T-helper 17 cell (primary cell): ENCODE measurements at places on chromosomes 3 and 15.
A peak's percentile ranks its signal among the peaks of the same experiment; 100 is the strongest.

DNA sequence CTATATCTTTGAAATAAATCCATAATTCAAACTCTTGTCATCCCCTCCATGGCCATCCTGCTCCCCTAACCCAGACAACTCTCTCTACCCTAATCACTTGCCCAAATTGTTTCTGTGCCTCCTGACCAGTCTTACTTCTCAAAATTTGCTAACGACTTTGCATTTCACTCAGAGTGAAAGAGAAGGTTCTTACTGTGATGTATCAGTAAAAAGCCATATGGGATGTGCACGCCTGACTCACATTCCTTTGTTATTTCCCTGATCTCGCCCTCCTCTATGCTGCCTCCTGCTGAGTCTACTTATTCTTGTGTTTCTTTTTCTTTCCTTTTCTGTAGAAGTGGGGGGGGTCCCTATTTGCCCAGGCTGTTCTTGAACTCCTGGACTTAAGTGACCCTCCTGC, 487.2 kb upstream of the FRG2C start:
- DNase-seq: no peak
- no peak overlapping the region for H3K4me3 ChIP-seq
- H3K27me3 ChIP-seq: peaks cover 6% of the 10 kb centered on the region
- no peaks in the 10 kb centered on the region for H3K36me3 ChIP-seq
- H3K4me1 ChIP-seq: no peaks in the 10 kb centered on the region

DNA sequence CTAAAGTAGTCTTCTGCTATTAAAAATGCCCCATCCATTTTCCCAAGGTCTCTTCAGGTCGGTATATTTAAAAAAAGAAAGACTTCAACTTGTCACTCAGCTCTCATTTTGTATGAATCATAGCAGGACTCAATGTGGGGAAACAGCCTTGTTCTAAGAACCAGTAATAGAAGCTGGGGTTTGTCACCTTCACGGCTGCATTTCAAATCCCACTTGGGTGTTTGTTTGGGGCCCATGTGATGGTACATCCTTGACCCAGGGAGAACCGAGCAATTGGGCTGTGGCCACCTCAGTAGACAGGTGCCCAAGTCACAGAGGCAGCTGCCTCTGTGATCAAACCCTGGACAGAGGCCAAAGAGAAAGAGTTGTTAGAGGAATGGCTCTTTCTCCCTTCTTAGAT, 70.3 kb upstream of the ARL8B start:
- no peak for DNase-seq
- H3K27ac ChIP-seq: no peak overlapping the region
- no peak overlapping the region for H3K4me3 ChIP-seq
- peaks cover 10% of the 10 kb centered on the region for H3K4me1 ChIP-seq
- H3K27me3 ChIP-seq: no peaks in the 10 kb centered on the region

DNA sequence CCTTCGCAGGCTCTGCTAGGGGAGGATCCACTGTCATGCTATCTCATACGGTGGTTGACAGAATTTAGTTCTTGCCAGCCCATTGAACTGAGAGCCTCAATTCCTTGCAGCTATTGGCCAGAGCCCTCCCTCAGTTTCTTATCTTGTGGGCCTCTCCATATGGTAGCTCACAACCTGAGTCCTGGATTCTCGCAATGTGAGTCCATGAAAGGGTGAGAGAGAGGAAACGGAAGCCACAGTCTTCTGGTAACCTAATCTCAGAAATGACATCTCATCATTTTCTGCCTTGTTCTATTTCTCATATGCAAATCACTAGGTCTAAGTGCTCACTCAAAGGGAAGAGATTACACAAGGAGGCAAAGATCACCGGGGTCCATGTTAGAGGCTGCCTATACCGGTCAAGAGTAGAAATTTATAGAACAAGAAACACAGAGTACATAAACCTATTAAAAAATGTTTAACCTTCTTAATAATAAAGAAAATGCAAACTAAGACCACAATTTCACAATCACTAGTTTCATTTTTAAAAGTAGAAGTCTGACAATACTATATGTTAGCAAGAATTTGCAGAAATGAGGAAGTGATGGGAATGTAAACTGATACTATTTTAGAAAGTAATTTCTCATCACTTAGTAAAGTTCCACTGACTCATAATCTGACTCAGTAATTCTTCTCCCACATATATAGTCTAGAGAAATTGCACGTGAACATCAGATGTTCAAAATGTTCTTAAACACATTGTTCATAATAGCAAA, 378.4 kb upstream of the AGTR1 start:
- no peaks in the 10 kb centered on the region for H3K36me3 ChIP-seq
- H3K27me3 ChIP-seq: no peaks in the 10 kb centered on the region
- H3K27ac ChIP-seq: no peak overlapping the region
- H3K4me3 ChIP-seq: peak overlapping the region; percentile 70
- no peaks in the 10 kb centered on the region for H3K4me1 ChIP-seq
- no peak for DNase-seq

DNA sequence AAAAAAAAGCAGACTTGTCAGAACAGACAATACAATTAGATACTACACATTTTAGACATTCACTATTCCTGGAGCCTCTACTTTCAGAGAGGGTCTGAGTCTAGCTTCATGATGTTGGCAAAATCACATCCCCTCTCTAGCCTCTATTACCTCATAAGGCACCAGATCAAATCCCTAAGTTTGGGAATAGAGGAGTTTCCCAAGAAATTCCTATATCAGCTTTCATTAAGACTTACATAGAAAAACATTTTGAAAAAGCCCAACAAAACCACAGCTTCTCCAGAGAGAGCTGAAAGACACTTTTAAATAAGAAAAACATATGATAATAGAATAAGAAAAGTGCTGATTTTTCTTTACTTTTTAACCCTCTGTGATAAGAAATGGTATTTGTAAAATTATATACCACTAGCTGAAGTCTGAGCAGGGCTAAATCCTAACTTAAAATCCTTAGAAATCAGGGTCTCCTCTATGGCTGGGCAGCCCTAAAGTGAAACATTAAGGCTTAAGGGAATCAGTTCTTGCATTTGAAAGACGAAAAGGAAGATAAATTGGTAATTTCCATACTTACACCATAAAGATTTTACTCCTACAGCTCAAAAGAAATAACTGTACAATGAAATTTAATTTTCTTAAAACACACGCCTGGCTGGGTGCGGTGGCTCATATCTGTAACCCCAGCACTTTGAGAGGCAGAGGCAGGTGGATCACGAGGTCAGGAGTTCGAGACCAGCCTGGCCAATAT, 4.3 kb downstream of the TBC1D2B start:
- peaks cover 63% of the 10 kb centered on the region for H3K4me1 ChIP-seq
- H3K27ac ChIP-seq: no peak overlapping the region
- peak overlapping the region; percentile 81 for H3K4me3 ChIP-seq

DNA sequence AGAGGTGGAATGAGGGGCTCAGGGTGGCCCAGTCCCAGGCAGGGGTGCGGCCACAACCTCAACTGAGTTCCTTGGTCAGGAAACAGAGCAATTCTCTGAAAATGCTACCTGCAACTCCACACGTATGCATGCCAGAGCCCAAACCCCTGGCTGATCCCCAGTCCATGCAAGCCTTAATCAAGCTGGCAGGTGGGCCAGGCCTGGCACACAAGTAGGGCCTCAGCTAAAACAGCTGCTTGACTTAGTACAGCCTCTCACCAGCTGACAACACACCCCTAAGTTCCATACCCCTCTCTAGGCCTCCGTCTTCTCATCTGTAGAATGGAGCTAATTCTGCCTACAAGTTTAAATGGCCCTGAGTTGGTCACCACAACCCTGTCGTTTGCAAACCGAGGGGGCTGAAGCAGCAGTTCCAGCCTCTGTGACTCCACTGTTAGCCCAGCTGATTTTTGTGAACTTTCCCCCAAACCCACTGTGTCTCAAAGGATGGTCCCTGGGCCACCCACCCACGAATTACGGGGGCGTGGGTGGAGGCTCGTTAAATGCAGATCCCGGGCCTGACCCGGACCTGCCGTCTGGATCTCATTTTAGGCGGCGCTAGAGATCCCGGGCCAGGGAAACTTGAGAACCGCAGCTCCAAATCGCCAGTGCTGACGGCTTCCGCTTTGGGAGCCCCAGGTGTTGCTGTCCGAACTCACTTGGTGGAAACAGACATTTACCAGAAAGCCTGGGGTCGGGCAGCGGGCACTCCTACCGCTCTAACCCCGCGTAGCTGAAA, 927 bp downstream of the CHDH start:
- H3K4me3 ChIP-seq: peak overlapping the region; percentile 70
- no peak for DNase-seq
- H3K27me3 ChIP-seq: peaks cover 59% of the 10 kb centered on the region
- no peak overlapping the region for H3K27ac ChIP-seq
- H3K36me3 ChIP-seq: peaks cover 5% of the 10 kb centered on the region

DNA sequence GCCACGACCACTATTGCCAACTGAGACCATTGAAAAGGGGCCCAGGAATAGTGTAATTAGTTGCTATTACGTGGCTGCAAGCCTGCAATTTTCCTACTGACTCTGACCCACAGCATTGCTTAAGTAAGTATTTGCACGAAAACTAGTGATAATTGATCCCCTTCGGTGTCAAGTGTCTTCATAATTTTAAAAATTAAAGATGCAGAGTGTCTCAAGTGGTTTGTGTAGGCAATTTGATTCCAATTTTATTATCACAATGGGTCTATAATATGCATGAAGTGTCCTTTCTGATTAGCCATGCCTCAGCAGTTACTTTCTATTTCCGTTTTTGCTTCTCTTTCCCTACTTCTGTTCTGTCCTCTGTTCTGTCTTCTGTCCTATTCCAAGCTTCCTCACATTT, 259.2 kb downstream of the C3orf38 start:
- no peaks in the 10 kb centered on the region for H3K27me3 ChIP-seq
- peak overlapping the region; percentile 12 for H3K27ac ChIP-seq
- no peak for DNase-seq
- no peaks in the 10 kb centered on the region for H3K36me3 ChIP-seq
- peaks cover 10% of the 10 kb centered on the region for H3K4me1 ChIP-seq

DNA sequence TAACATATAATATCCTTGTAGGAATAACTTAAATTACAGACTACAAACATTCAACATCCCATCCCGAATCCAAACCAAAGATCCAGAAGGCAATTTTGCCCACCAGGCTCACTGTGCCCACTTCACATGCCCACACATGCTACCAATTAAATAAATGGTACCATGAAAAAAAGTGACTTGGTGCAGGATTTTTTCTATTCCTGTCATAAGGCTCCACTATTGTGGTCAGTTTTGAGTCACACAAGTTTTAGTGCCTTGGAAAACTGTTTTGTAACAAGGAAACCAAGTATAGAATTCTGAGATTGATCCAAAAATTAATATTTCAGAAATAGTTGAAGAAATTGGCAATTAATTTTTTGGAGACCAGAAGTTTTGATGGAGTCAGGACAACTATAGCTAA, 470.1 kb upstream of the THBS1 start:
- no peak for DNase-seq
- no peak overlapping the region for H3K27ac ChIP-seq
- no peaks in the 10 kb centered on the region for H3K4me1 ChIP-seq
- H3K4me3 ChIP-seq: no peak overlapping the region
- H3K27me3 ChIP-seq: peaks cover 11% of the 10 kb centered on the region

DNA sequence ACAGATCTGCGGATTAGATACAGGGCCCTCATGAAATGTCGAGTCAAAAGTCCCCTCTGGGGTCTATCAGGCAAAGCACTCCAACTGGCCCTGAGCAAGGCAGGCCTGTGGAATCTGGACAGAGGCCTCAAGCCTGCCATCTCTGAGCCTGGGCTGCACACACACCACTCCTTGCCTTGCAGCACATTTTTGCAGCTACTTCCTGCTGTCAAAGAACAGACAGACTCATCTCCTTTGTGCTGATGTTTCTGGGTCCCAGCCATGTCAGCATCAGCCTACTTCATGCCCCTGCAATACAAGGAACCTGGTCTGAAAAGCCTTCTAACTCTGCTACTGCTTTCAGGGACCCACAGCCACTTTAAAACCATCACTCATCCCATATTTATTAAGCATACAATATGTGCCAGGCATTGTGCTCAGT, 60.6 kb upstream of the IL12A start:
- no peak for DNase-seq
- no peaks in the 10 kb centered on the region for H3K27me3 ChIP-seq
- peaks cover 2% of the 10 kb centered on the region for H3K36me3 ChIP-seq
- H3K4me3 ChIP-seq: no peak overlapping the region

DNA sequence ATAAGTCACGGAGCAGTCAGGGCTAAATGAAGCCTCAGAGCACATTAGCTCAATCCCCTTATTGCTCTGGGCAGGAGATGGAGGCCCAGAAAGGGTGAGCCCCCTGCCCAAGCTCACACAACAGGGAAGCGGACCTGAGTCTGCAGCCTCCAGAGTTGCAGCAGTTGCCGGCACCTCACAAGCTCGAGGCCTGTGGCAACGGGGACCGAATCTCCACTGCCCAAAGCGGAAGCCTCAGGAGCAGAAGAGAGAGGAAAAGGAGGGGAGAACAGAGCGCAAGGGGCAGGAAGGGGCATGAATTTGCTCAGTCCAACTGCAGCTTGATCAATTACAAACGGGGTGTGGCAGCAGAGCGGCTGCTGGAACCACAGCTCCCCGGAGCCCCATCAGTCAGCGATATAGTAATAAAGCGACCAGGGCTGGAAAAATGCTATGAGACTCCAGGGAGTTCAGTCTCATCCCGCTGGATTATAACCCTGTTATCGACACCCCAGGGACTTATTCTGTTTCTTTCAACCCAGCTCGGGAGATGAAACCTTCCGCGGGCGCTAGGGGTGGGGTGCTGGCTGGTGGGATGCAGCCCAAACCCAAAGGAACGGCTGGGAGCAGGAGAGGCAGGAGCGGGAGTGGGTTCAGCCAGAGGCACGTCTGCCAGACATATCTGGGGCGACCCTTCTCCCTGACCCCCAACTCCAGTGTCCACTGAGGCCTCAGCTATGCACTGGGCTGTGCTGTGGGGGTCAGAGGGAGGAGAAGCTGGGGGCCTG, 219.7 kb upstream of the LINGO1 start:
- H3K27me3 ChIP-seq: peaks cover 57% of the 10 kb centered on the region
- no peak overlapping the region for H3K27ac ChIP-seq
- H3K36me3 ChIP-seq: no peaks in the 10 kb centered on the region
- no peaks in the 10 kb centered on the region for H3K4me1 ChIP-seq
- no peak for DNase-seq

DNA sequence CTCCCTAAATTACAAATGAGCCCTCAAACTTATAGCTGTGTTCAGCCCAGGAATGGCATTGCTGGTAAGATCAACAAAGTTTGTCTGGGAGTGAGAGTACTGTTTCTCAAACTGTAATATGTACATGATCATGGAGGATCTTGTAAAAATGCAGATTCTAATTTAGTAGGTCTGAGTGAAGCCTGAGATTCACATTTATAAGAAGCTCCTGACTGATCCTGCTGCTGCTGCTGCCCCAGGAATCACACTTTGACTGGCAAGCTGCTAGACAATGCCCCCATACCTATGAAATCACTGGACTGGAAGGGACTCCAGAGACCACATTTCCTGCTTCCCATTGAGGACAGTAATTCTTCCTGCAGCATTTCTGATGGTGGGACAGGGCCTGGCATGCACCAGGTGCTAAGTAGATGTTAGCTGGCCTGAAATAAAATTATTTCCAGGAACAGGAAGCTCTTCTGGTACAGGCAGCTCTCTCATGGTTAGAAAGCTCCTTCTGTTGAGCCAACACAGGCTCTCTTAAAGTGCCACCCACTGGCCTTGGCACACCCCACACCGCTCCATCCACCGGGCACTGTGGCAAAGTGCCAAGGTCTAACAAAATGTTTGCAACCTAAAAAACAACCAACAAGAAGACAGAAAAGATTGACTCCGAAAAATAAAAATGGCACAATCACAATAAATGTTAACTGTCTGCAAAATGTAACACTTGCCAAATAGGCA, 36.7 kb upstream of the ZNF710 start:
- no peaks in the 10 kb centered on the region for H3K27me3 ChIP-seq
- peaks cover 4% of the 10 kb centered on the region for H3K4me1 ChIP-seq
- H3K27ac ChIP-seq: no peak overlapping the region
- no peak for DNase-seq
- H3K4me3 ChIP-seq: no peak overlapping the region
